ENCODE measurements at places on chromosomes 7 and 10.

DNA sequence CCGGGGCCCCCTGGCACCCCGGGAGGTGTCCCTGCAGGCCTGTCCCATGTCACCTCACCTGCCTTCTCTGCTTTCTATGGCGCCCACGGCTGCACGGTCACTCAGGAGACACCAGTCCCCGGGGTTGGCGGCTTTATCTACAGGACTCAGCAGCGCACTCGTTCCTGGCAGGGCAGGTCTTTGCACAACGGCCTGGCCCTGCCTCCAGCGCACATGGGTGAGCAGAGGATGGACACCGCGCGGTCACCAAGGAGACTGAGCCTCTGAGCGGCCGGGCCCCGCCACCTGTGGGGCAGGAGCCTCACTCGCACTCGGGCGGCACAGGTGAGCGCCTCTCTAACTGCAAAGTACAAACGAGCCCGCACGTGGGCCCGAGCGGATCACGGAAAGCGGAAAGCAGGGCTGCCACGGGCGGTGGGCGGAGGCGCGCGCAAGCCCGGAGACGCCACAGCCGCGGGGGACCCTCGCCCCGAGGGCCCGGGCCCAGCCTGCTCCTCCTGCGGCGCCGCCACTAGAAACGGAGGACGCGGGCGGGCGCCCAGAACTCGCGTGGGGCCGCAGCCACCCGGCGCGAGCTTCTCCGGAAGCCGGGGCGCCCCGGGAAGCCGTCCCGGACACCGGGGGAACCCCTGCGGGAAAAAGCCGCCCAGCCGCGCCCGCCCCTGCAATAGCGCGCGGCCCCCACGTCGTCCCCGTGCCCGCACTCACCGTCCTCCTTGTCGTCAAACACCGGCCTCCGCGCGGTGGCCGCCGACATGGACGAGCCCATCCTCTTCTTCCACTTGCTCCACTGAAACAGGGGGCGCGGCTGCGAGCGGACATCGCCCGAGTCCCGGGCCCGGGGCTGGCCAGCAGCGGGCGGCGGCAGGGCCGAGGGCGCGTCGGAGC, 642 bp downstream of the STK32C start:
- no peak for DNase-seq

GRCh38 chr7:104552102-104552501, 223.7 kb downstream of the LHFPL3 start:
- peak; percentile 81 for DNase-seq

DNA sequence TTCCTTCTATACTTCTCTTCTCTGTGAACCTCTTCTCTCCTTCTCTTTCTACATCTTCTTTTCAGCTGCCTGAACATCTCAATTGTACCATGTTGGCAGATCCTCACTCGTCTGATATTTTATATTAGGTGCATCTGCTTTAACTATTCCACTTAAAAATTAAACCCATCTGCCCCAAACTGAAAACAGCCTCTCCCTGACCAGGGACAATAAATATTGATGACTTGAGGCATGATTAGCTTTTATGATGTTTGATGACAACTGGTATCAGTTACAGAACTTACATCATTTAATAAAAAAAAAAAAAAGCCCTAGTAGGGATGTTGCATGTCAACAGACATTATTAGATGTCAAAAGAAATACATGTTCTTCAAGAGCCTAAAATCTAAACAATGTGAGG, 79.8 kb upstream of the HABP2 start:
- no peak for DNase-seq

GRCh38 chr10:96292971-96293920, 11.0 kb upstream of the DNTT start:
- peak; percentile 79 for DNase-seq

GRCh38 chr10:112875476-112876267, 74.4 kb upstream of the TCF7L2 start:
- DNase-seq, result no peak

DNA sequence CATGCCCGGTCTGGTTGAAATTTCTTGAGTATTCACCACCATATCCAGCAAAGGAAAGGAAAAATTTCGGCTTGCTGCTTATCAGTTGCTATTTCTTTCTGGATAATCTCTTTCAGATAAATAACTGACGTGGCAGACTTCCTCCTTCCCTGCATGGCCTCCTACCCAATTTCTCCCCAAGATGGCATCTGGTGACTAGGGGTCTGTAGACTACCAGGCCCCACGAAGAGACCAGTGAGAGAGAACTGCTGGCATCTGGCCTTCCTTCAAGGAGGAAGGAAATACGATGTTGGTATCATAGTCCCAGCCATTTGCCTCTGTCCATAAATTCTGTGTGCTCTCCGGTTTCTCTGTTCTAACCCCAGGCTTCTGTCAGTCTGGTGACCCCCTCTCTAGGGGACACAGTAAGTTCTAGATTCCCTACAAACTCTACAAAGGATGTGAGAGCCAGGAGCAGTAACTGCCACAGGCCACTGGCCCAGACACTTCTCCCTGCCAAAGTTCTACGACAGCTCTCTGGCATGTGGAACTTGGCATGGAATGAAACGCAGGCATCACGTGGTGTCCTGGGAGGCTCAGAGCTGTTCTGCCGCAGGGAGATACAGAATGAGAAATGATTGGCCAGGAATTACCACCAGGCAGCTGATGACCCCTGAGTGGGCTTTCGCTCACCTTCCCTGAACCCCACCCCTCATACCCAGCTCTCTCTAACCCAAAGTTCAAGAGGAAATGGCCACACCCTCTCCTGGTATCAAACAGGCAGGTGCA, 30.0 kb upstream of the MSRB2 start:
- peak; percentile 14 for DNase-seq

GRCh38 chr7:26429168-26429567, 137.5 kb downstream of the SNX10 start:
- DNase-seq, result peak; percentile 13

DNA sequence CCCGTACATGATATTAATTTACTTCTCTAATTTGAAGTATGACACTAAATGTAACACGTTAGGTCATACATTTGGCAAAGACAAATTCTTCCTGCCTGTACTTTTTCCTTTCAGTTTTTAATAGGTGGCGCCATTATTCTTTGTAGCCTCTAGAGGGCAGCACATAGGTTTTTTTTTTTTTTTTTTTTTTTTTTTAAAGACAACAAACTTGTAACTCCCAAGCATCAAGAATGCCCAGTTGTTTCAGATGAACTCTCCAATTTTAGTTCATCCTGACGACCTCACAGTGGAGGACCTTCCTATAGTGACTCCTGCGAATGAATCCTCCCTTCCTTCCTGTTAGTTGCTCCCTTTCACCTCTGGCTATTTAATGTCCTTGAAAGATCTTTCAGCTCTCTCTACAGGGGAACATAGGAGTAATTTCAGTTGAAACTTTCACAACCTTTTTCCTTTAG, 139.3 kb upstream of the HDAC9 start:
- DNase-seq, result peak; percentile 79

DNA sequence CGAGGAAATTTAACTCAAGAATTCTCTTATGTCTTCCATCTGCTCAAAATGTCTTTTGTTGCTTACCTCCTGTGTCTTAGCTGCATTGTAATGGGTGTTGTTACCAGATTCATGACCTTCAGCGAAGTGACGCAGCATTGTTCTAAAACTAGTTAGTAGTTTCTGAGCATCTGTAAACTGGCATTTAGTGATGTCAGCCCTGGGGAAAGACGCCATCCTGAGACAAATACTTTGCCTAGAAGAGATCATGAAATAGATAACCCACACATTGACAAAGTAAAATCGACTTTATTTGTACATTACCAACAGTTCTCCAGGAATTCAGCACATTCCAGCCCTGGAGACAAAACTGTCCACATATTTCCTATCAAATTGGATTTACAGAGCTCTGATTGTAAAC, 87.8 kb downstream of the GPAM start:
- no peak for DNase-seq

DNA sequence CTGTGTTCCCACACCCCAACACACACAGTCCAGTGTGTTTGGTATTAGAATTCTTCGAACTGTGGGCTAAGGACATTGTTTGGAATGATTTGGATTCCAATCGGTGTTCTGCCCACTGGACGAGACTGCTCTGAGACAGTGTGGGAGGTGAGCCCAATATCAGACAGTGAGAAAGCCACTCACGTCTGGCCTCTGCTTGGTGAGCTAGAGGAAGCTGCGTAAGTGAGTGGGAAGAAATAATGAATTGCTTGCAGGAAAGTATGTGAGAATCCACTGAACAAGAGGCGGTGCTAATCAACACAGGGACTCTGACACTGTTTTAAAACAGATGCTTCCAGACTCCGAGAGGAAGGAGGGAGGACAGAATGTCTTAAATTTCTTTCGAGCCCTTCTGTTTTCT, 675.0 kb upstream of the ANKRD30A start:
- DNase-seq, result no peak

- DNase-seq, result no peak
Measured at GRCh38 chr7:86645225-86645608, 1.5 kb downstream of the GRM3 start.

- no peak for DNase-seq
Measured at GRCh38 chr7:92698237-92698841, 108.1 kb upstream of the FAM133B start.

DNA sequence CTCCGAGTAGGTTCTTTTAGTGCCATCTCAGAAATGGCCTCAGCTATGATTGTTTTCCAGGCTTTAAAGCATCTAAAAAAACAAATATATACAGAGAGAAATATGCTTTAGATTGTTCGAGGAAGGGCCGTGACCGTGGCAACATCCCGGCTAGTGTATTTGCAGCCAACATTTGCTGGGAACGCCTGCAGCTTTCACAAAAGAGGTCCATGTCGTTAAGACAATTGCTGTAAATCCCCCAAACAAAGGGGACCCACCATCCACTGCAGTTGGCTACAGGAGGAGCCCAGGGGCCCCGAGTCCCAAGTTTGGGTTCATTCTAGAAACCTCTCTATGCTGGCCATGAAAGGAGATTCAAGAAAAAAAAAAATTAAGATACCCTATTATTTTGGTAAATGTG, 152.8 kb upstream of the TCF7L2 start:
- DNase-seq, result no peak

- DNase-seq, result no peak
Measured at GRCh38 chr10:35770817-35771355, 128.8 kb upstream of the FZD8 start.

DNA sequence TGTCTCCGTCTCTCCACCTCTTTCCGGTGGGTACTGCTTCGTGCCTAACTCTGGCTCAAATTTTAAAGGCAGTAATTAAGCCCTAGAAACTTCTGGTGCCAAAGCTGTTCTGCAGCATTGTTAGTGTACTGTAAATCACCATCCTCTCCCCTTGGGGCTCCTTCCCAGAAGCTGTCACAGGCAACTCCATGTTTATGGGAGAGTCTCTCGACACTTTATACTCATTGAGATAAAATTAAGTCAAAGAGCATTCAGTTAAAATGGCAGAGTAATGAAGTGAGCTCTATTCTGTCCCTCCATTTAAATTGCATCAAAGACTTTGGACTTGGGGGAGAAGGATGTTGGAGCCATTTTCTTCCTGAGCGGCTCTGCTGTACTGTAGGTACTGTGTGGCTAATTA, 274.8 kb downstream of the SFMBT2 start:
- DNase-seq, result no peak

- DNase-seq, result peak; percentile 43
Measured at GRCh38 chr7:134752006-134752760, 27.3 kb upstream of the CALD1 start.

DNA sequence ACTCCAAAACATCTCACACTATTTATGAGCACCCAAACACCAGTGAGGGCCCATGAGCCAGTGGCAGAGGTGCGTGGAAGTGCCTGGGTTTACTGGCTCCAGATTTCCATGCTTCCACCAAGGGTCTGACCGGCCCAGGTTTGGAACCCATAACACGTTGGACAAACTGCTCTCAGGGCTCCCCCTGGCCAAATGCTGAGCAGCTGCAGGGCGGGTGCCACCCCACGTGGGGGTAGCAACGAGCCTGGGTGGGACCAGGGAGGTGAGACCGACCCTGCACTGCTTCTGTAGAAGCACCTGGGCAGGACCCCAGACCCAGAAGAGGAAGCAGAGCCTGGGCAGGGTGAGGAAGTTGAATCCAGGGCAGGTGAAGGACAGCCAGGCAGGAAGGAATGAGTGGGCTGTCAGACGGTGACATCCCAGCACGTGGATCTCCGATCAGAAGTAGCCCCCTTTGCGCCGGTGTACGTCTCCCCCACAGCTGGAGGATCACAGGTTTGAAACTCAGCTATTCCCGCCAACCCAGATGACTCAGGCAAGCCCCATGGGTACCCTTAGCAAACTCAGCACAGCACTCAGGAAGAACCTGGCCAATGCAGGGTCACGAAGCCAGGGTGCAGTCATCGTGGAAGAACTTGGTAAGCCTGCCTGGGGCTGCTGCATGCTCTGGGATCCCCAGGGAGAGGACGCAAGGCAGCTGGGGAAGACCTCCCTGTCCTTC, 100.4 kb upstream of the DDC start:
- DNase-seq, result no peak

GRCh38 chr10:27534161-27534700, 30.1 kb downstream of the RAB18 start:
- DNase-seq, result no peak

GRCh38 chr10:35928748-35929147, 286.7 kb upstream of the FZD8 start:
- no peak for DNase-seq

- no peak for DNase-seq
Measured at GRCh38 chr10:118195729-118196128, 146.4 kb downstream of the FAM204A start.

- DNase-seq, result no peak
Measured at GRCh38 chr10:72461085-72461484, 106.4 kb upstream of the DNAJB12 start.

GRCh38 chr7:157827045-157827862, 490.4 kb downstream of the DNAJB6 start:
- no peak for DNase-seq

DNA sequence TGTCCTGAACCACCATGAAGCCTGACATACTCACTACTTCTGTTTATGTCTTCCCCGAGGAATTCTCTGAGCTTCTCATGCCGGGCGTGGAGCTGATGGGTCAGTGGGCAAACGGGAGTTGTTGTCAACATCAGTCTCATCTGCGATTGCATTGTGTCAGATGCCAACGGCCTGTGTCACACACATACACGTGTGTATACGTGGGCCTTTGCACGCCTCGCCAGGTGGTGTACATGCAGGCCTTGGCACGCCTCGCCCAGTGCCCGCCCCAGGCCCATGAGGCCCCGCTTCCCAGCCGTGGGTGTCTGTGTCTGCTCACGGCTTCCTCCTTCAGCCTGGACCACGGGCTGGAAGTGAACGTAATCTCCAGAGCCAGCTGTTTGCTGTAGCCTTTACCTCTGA, 7.5 kb upstream of the CSGALNACT2 start:
- DNase-seq, result no peak

DNA sequence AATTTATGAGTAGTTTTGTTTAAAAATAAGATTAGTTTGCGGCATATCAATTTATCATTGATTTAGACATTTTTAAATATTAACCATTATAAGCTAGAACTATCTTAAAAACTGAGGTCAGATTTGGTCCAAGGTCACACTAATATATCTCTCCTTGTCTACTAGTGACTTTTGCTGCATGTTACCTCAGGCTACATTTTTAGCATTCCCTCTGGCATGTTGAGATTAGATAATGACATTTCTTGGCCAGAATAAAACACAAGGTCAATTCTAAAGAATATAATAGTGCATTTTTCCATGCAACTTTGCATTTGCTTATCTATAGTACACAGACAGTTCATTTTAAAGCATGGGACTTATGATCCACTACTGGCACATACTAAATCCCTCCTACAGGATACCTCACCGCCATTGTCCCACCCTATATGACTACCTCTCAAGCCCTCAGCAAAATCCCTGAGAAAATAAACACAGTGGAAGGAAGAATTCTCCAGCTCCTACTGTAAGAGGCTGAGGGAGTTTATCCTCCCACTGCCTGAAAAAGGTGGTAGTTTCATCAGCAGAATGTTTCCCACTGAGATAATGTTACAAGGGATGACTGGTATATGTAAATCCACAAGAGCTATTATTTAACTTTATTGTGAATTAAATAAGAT, 816.4 kb downstream of the GRM8 start:
- no peak for DNase-seq

- DNase-seq, result no peak
Measured at GRCh38 chr7:70237831-70238575, 639.7 kb downstream of the AUTS2 start.

All from RKO (cell line).